ENCODE measurements at places on chromosomes 3 and 15.

DNA sequence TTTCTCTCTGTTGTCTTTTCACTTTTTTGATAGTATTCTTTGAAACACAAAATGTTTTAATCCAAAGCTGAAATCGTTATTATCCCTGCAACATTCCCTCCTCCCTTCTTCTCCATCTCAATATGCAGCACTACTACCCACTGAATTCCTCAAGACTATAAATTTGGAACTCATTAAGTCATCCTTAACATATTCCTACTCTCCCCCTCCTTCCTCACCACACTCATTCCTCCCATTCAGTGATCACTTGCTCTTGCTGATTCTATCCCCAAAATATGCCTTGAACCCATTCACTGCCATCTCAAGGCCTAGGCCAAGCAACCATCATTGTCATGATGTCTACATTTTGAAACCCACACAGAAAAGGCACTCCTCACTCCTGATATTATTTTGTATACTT is 2.4 kb upstream of the PIK3R4 start:
- no peak for DNase-seq

DNA sequence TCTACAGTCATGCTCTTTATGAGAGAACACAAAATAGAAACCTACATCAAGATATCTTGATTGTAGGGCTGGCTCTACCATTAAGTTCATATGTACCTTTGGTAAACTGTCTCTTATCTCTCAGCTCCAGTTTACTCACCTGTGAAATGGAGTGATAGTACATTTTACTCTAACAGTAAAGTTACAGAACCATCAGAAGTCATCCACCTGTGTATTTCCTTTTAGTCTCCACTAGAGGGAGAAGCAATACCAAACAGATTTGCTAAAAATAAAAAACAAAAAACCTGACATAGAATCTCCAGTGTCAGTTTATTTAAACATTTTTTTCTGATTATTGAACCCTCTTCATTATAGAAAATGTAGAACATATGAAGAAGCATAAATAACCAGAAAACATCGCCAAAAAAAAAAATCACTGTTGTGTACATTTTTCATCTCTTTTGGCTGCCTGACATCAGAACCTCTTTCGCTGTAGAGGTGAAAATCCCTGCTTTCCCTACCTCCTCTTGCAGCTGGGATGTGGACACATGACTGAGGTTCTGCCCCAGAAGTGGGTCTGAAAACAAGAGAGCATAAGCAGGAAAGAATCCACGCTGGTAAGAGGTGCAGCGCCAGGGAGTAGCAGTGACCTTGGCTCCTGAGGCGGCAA is 48.7 kb upstream of the WDR72 start:
- no peak for DNase-seq

GRCh38 chr15:100726070-100726420 is 123.7 kb downstream of the ASB7 start:
- DNase-seq, result no peak

- DNase-seq, result no peak
Measured at GRCh38 chr3:44342176-44342790, 3.7 kb downstream of the TCAIM start.

GRCh38 chr3:114420072-114420471 is 126.2 kb downstream of the TIGIT start:
- no peak for DNase-seq

DNA sequence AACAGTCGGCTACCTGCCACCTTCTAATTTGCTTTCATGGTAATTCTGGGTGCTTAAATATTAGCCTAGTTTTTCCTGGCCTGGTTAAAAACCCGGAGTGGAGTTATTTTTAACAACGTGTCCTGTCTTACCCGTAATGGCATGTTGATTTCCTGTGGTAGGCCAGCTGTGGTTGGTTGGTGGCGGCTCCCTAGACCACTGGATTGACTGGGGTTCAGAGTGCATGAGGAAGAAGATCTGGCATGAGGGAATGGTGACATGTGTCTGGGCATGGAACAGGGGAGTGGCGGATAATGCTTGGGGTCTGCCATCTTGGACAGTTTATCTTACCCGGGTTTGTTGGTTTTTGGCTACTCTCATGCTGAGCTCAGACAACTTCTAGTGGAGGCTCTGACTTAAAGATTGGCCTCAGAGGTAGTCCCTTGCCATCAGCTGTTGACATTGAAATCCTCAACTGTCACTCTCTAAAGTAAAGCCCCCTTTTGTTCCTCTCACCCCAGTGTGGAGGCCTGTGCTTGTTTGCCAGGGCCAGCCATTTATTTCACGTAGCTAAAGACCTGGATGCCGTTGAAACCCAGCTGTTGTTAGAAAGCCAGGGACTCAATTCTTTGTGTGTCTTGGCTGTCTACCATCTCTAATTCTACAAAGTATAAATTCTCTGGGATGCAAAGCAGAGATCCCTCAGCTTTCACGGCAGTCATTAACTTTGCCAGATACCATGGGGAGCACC is 81.6 kb downstream of the DNASE1L3 start:
- no peak for DNase-seq

DNA sequence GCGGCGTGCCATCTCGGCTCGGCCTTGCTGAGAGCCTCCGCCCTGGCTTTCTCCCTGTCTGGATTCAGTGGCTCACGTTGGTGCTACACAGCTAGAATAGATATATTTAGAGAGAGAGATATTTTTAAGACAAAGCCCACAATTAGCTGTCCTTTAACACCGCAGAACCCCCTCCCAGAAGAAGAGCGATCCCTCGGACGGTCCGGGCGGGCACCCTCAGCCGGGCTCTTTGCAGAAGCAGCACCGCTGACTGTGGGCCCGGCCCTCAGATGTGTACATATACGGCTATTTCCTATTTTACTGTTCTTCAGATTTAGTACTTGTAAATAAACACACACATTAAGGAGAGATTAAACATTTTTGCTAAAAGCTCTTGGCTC is 54.1 kb downstream of the PLXNA1 start:
- DNase-seq, result no peak

GRCh38 chr15:66833371-66833770 is 131.3 kb downstream of the SMAD6 start:
- DNase-seq, result no peak

- DNase-seq, result no peak
Measured at GRCh38 chr3:120506828-120507774, 56.3 kb upstream of the FSTL1 start.

DNA sequence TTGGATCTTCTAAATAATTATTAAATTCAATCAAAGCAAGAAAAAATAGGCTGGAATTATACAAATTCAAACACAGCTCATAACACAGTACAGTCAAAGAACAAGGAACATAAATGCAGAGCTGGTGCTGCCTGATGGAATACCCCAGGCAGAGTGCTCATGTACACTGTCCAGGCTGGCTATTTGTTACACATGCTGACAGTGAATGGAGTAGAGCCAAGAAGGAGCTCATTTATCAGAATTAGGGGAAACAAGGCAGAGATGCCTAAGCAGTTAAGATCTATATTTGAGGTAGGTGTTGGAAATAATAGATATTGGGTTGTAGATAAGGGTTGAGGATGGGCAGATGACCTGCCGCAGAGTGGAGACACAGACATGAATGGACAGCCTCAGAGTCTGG is 788.2 kb upstream of the ARPP21 start:
- no peak for DNase-seq

- no peak for DNase-seq
Measured at GRCh38 chr3:186902154-186902553, 28.2 kb upstream of the ST6GAL1 start.

DNA sequence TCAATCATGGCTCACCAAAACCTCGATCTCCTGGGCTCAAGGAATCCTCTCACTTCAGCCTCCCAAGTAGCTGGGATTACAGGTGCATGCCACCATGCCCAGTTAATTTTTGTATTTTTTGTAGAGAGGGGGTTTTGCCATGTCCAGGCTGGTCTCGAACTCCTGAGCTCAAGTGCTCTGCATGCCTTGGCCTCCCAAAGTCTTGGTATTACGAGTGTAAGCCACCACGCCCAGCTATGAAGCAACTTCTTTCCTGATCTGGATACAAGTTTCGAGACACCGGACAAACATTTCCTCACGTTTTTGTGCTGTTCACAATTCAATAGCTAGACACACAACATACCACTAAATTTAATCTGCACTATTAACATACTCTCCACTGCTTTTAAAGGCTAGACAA is 3.4 kb upstream of the SYNM start:
- DNase-seq, result no peak

DNA sequence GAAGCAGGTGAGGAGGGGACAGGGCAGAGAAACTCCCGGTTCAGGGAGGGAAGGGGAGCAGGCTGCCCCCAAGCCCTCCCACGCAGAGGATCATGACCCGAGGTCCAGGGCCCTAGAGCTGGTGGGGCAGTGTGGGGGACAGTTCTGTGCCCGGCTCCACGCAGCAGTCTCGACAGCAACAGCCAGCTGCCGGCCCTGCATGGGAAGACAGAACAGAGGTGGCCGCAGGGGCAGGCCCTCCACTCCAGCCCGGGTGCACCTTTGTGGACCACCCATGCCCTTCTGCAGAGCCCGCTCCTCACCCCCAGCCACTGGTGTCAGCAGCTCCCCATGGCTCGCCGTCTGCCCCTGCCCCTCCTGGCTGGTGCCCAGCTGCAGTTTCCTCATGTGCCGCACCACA is 7.7 kb downstream of the OGG1 start:
- DNase-seq, result no peak

DNA sequence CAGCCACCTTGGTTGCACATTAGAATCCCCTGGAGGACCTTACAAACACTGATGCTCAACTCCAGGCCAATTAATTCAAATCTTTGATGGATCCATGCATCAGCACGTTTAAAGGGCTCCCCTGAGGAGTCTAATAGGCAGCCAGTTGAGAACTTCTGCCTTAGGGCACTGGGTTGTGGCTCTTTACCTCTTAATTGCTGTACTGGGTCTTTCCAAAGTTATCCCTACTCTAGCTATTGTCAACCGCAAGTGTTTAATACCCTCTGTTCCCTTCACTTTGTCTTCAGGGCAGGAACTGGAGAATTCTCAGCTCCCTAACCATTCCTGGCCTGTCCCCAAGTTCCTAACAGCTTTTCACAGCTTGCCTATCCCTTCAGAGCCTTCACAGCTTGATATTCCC is 15.0 kb upstream of the FAM174B start:
- no peak for DNase-seq

DNA sequence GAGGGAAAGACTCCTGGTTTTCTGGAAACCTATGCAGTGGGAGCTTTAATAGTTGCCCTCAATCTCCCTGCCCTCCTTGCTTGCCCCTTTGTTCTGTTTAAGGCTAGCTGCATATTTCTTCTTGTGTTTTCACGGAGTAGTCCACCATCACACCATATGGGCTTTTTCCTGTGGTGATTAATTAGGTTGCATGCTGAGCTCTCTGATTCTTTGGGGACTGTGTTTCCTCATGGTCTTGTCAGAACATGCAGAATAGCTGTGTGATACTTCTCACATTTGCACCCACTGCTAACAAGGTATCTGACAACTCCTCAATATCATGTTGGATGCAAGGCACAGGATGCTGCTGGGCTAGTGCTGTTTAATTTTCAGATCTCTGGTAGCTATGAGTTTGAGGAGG is 139.6 kb downstream of the PTPRG start:
- DNase-seq, result no peak

DNA sequence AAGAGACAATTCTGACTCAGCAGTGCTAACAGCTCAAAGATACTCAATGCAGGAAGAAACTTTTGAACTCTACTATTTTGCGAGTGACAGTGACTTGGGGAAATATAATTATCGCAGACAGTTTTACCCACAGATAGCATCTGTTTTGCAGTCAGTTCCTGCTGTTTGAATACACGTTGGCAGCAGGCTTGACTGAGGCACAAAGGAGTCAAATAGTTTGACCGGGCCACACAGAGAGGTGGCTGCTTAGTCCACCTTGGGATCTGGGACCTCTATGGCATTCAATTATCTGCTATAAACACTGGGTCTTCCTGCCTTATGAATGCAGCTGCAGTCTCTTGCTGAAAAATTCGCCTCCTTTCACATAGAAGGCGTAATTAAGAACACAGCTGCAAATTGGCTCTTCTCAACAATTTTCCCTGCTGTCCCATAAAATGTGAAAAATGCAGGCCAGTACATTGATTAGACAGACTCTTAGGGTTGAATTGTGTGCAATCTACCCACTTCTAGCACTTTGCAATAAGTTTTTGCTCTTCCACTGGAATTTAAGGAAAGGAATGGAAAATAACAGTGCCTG is 56.5 kb downstream of the OTOL1 start:
- no peak for DNase-seq

GRCh38 chr15:52788099-52788986 is 1.8 kb downstream of the ONECUT1 start:
- DNase-seq, result no peak

DNA sequence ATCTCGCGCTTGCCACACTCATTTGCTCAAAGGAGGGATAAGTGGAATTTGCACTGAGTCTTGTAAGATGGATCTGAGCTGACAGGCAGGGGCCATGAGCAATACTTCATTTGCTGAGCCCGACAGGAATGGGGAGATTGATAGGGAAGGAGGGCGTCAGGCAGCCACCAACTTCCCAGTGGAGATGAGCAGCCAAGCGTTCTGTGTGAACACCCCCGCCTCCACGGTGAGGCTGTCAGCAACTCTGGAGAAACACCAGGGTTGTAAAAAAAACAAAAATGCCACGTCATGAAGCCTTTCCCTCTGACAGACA is 36.8 kb downstream of the TLE3 start:
- no peak for DNase-seq

- no peak for DNase-seq
Measured at GRCh38 chr3:13581485-13582365, 32.8 kb downstream of the FBLN2 start.

- DNase-seq, result no peak
Measured at GRCh38 chr15:80735344-80735743, 40.2 kb downstream of the ABHD17C start.

DNA sequence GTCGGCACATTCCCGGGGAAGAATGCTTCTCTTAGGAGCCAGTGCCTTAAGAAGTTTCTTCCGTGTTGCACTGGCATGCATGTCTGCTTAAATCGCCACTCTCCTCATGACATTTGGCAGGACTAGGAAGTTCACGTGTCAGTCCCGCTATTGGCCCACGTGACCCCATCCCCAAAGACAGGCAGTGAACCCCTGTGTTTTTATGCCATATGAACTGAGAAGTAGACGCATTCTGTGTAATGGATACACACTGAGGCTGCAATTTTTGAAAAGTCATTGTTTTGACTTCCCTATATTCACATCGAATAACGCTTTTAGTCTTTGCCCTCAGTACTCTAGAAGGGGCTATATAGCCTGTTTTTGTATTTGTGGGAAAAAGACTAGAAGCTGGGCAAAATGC is 125.6 kb upstream of the TBL1XR1 start:
- no peak for DNase-seq

GRCh38 chr15:37009288-37009687 is 91.1 kb downstream of the MEIS2 start:
- no peak for DNase-seq

- DNase-seq, result no peak
Measured at GRCh38 chr3:66355394-66355793, 134.6 kb downstream of the SLC25A26 start.
